H9 (cell line): ENCODE measurements at places on chromosomes 2 and 18.
A peak's percentile ranks its signal among the peaks of the same experiment; 100 is the strongest.

- no peak for DNase-seq
Observed at GRCh38 chr2:177535000-177535399, 142.4 kb downstream of the AGPS start.

DNA sequence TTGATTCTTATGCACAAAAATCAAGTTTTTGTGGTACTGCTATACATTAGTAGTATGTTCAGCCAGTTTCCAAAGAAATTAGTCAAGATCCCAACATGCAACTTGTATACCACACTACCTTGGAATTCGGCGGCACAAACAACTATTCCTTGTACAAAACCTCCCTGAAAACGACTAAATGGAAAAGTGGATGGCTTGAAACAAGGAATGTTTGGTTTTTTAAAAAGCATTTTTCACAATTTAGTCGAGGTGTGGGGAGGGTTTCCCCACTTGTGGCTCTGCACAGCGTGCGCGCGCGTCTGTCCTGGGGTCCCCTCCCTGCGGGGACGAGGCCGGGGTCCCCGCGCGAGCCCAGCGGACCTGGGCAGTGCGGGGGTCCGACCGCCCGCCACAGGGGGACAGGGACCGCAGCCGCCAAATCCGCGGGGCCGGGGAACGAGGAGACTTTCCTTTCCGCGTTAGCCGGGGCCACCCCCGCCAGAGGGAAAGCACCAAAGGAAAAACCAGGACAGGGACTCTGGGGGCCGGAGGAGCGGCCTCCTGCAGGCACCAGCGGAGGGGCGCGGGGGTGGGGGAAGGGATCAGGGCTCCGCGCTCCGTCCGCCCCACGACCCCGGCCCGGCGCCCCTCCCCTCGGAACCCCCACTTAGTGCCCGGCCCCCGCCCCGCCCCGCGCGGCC lies 534 bp upstream of the SOCS6 start:
- DNase-seq = peak; percentile 45

DNA sequence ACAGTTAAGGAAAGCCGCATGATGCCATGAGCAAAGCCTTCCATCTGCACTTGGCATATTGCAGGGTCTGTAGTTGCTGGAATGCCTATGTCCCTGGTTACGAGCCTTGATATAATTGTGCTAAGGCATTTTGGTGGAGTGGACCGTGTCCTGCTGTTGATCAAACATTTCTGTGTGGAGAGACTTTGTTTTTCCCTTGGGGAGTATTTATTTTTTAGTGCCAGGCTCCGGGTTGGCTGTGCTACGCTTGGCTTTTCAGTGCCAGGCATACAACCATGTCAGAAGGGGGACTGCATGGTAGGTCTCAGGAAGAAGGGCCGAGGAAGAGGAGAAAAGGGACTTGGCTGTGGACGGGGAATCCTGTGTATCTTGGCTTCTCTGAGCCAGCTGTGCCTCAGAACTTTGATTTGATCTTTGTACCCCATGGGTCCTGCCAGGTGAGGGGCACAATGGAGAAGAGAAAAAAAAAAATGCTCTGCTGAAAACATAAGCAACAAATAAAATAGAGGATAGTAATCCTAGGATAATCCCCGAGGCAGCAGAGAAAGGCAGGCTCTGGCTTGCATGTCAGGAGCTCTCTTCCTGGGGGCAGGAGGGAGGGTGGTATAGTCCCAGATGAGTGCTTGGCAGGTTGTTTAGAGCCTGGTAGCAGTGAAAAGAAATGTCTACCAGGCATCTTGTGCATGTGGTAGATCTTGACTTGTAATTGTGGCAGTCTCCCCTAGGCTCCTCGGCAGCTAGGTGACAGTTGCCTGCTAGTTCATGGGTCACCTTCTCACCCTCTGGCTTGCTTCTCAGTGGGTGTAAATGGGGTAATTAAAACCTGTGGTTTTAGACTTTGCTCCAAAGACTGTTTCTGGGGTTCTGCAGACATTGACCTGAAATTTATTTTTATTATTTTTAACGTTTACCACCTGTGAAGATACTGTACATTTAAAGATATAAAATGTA lies 233.0 kb downstream of the NEDD4L start:
- DNase-seq = no peak

GRCh38 chr2:172655838-172656573 lies 79.6 kb upstream of the RAPGEF4 start:
- no peak for DNase-seq

DNA sequence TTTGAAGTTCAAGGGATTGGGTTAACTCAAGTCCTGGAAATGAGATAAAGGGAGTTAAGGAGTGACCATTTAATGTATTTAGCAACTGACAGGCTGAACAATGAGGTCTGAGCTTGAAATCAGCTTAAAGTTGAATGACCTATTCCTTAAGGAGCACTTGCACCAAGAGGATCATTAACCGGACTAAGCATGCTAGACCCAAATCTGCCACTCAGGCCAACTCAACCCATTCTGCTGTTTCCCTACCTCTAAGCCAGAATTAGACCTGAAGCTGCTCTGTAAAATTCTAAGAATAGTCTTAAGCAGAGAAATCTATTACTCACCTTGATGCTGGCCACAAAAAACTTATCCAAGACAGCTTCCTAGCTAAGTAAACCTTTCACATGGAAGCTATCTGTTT lies 59.8 kb downstream of the SPRED2 start:
- DNase-seq = no peak

DNA sequence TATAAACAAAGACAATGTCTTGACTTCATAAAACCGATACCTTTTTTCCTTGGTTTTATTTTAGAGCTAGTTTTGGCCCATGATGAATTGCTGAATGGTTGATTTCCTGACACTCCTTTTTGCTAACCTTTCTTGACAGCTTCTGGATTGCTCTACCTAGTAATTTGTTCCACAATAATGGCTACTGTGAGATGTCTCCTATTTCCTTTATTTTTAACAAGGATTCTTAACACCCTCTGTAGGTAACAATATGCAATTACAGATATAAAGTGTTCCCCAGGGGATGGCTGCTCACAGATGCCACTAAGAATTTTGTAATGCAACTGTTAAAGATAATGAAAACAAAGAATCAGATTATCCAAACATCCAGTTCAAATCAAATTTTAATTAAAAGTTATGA lies 100.8 kb upstream of the ATP5MC3 start:
- no peak for DNase-seq

GRCh38 chr2:150888337-150888736 lies 373.3 kb downstream of the RBM43 start:
- DNase-seq = no peak

DNA sequence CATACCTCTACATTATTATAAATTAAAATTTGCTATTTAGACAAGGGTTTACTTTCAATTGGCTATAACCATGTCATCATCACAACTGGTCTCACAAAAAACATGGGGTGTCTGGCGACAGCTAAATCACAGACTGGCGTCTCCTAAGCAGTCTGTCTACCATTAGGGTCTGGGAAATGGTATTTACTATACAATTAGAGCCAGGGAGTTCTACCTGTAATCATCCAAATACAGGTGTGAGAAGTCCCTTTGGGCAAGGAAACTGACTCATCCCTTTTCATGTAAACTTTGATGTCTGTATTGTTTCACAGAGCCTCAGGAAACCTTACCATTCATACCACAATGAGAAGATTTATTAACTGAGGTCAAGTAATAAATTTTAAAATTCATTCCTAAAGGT lies 126.7 kb downstream of the OLA1 start:
- DNase-seq = no peak

GRCh38 chr2:188292348-188293239 lies 920 bp downstream of the GULP1 start:
- peak; percentile 86 for DNase-seq

DNA sequence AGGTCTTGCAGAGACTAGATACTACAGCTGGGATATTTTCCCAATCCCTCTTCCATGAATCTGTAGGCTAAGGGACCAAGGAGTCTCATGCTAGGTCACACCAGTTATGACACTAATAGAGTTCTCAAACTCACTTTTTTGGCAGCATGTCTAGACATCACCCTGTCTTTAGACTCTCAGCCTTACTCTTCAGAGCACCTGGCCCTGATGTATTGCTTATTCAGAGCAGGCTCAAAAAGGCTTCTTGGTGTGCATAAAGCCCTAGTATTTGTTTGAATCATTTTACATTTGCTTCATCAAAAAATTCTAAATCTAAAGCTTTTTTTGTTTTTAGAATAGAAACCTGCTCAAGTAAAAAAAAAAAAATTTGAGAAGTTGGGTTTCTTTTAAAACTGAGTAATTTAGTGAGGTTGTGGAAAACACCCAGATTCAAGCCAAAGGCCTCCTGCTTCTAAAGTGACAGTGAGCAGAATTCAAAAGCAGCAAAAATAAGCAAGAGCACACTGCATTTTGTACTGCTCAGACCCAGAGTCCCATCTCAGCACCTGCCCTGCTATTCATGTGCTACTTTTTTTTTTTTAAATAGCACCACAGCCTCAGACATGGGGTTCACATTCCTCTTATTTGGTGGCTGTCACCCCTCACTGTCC lies 18.0 kb upstream of the DNAH6 start:
- DNase-seq = no peak

GRCh38 chr2:75055820-75056675 lies 97.6 kb downstream of the POLE4 start:
- DNase-seq = peak; percentile 92

DNA sequence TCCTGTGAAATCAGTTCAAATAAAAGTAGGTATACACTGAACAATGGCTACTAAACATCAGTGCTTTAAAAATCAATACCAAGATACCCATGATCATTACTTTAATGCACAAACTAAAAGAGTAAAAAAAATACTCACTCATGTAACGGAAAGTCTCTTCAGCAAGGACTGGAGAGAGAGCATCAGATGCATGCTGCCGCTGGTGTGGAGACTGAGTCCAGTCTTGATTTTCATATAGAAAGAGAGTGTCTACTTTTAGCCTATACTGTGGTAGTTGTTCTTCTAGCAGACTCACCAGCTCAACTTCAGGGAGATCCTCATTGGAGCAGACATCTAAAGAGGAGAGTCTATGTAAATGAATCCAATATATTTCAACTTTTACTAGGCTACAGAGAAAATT lies 44.0 kb downstream of the TRAK2 start:
- DNase-seq = no peak

GRCh38 chr2:231708773-231709635 lies 679 bp downstream of the PTMA start:
- DNase-seq = no peak

- DNase-seq = no peak
Observed at GRCh38 chr2:27347641-27348040, 8.9 kb downstream of the GTF3C2 start.

DNA sequence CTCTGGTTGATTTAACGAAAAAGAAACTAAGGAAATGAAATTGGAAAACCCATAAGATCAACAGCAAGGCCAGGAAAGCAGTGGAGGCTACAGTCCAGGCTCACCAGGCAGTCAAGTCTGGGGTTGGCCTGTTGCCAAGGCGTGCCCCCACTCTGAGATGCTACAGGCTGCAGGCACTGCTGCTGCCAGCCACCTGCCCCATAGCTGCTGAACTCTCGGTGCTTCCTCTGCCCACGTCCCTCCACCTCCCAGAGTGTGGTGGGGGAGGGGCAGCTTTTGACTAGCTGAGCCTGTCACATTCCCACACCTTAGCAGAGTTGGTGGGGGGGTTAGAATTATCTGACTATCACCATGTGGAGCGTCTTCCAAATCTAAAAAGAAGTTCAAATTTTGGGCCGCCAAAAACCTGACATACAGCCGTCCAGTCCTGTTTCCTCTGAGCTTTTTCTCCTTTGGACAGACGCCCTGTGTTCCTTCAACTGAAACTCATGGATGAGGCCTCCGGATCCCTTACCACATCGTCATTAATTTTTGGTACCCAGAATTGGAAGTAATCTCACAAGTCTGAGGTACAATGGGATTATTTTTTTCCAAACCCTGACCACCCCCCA lies 3.9 kb upstream of the SH3RF3 start:
- no peak for DNase-seq

- peak; percentile 75 for DNase-seq
Observed at GRCh38 chr2:122191331-122191730, 435.9 kb downstream of the TSN start.

- no peak for DNase-seq
Observed at GRCh38 chr2:168624028-168624427, 168.0 kb downstream of the CERS6 start.

DNA sequence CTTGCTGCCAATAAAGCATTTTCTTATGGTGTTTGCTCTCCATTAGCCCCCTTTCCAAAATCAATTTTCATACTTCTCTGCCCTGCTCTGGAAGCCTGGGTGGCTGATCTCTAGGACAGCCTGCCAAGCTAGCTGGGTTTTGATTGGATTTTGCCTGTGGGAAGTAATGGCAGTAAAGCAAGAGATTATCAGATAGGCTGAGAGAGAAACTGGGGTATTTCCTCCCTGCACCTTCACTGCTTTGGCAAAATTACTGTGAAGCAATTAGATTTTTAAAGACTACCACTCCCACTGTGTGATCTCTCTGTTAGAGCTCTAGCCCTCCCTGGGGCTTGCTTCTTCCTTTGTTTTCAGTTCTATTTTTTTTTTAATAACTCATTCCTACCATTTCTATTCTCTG lies 223.8 kb downstream of the DLGAP1 start:
- no peak for DNase-seq

- DNase-seq = no peak
Observed at GRCh38 chr2:8514796-8515758, 166.8 kb upstream of the ID2 start.

DNA sequence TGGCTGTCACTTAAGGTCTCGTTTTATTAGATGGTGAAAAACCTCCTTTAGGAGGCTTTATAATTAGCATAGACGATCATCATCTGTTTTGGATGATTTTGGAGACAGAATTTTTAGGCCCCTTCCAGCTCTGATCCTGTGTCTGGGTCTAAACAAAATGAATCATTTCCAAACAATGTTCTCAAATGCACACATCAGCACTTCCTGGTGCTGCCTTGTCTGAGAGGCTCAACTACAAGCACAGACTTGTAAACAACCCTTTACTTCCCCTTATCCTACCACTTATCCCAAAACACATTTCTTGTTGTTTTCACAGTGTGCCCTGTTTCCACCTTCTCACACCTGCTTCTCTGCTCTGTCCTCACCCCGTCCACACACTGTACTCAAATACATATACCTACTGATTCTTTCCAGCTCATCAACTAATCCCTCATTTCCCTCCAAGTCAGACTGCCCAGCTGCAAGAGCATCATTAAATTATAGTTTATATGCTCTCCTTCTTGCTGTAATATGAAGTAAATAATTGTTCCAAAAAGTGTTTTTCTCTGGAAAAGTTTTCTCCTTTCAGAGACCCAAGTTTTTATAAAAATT lies 71.2 kb upstream of the COL3A1 start:
- no peak for DNase-seq

DNA sequence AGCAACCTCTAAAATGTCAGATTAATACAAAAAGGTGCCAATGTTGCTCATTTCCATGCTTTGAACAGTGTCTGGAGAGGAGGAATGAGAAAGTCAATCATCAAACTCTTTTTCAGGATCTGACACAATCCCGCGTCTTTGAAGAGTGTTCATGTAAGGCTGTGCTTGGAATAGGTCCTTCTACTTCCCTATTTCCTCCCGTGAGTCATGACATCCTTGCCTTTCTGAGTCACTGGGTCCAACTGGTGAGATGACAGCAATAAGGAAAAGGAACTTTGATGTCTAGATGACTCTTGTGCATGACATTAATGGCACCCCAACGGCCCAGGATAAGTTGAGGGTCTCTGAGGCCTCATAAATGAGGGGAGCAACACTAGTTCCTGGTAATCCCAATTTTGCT lies 109.0 kb upstream of the CELF4 start:
- peak; percentile 1 for DNase-seq

- DNase-seq = no peak
Observed at GRCh38 chr18:76610012-76610411, 115.0 kb upstream of the ZNF516 start.

GRCh38 chr2:164764996-164765395 lies 76.6 kb downstream of the COBLL1 start:
- DNase-seq = no peak
